Activated CD4-positive, alpha-beta T cell treated with anti-CD3 and anti-CD28 coated beads for 4 hours (primary cell): ENCODE measurements at places on chromosomes 11 and 22.

GRCh38 chr22:48736593-48737460 is 1090.8 kb downstream of the BRD1 start:
- DNase-seq, result no peak

DNA sequence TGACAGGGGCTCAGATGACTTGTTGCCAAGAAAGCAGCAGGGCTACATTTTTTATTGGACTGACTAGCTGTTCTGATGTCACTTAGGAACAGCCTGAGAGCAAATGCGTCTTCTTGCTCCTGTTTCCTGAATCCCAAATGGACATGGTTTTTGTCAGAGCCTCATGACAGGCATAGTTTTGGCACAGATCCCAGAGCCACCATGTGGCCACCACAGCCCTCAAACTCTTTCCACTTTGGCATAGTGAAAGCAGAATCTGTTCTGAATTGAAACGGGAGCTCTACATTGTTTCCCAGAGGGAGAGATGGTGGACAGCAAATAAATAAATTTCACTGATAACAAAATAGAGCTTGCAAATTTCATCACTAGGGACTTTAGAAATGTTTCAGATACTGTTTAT is 222.2 kb downstream of the C11orf87 start:
- no peak for DNase-seq

DNA sequence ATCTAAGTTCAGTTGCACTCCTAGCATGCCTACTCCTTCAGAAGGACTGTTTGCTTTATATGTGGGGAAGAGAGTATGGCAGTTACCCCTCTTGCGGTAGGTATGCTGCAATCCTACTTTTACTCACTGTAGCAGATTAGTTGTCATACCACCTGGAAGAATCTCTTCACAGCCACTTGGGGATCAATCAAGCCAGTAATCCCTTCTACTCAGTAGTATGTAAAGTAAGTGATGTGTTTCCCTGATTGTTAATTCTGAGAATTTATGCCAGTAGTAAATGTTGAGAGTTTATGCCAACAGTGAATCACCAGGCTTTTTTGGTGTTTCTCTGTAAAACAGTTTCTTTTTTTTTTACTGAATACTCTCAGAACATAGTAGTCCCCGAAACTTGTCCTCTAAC is 34.4 kb downstream of the PRMT3 start:
- DNase-seq, result no peak

DNA sequence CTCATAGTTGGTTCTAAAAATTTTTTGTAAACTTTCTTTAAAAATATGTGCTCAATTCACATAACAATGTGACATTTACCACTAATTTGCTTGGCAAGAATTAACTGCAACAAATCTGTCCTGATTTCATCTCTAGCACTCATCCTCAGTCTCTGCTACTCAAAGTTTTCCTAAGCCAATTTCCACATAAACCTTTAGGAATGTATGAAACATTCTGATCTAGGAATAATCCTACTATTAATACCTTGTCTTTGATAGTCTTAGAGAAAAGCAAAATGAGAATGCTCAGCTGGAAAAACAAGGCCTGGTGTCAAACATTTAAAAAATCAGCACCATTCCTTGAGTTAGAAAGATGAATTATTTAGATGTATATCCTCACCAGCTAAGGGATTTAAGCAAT is 114.3 kb downstream of the CD44 start:
- DNase-seq, result no peak

DNA sequence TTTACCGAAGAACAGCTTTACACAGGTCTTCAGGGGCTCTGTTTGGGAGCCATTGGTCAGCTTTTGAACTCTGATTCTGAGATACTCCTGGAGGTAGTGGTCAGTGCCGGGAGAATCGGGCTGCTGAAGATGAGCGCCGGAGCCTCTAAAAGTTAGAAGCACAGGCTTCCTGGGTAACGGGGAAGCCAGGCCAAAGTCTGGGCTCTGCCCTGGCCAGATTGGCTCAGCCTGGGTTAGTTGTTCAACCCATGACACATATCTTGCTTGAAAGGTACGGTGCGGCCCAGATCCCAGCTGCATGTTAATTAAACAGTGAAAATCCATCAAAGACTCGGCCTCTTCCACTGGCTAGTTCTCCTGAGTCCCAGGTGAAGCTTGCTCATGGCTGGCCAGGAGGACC is 18.0 kb downstream of the PARVA start:
- no peak for DNase-seq

GRCh38 chr11:118045191-118045590 is 31.7 kb upstream of the TMPRSS4 start:
- no peak for DNase-seq

DNA sequence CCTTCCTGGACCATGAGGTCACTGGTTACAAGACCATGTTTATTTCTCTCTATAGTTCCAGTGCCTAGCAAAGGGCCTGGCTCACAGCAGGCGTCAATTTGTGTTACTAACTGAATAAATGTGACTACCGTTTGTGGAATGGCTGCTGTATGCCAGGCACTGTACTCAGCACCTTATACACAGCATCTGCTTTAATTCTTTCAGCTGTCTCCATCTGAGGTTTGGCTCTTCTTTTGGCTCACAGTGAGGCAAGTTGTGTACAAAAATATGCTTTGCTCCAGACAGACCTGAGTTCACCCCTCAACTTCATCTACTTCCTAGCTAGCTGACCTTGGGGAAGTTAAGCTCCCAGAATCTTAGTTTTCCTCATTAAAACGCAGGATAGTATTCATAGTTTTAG is 75.3 kb upstream of the PHOX2A start:
- no peak for DNase-seq

DNA sequence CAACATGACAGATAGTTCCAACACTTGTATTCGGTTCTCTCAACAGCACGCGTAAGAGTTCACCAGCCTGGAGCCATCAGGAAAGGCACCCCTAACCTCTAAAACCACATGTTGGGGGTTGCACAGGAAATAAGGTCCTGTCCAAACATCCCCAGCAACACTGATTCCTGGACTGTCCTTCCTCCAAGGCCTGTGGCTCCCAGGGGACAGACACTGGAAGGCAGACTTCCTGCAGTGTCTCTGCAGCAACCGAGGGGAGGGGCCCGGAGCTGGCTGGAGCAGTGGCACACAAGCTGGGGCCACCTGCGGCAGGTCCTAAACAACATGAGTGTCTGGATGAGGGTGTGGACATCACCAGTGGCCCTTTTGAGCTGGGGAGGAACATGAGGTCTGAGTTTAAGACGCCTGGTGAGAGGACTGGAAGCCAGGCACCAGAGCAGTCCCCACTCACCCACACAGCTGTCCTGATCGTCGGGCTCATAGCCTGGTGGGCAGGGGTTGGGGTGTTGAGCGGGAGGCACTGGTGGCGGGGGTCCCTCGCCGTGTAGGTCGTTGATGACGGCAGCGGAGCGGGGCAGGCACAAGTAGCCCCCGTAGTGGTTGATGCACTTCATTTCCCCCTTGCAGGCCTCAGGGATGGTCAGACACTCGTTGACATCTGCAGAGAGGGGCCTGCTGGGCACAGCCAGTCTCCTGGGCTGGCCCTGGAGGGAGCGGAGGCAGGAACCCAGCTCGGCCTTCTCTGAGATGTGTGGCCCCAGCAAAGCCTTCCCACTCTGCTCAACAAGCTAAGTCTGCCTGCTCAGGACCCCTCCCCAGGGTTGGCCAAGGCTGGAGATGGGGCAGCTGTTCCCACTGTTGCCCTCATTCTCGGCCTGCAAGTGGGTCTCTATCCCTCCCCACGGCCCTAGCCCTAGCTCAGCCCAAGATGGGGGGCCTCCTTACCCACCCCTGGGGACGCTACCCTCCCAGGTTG is 1.6 kb downstream of the EFEMP2 start:
- no peak for DNase-seq

GRCh38 chr22:19663821-19664355 is 50.4 kb upstream of the SEPTIN5 start:
- no peak for DNase-seq

DNA sequence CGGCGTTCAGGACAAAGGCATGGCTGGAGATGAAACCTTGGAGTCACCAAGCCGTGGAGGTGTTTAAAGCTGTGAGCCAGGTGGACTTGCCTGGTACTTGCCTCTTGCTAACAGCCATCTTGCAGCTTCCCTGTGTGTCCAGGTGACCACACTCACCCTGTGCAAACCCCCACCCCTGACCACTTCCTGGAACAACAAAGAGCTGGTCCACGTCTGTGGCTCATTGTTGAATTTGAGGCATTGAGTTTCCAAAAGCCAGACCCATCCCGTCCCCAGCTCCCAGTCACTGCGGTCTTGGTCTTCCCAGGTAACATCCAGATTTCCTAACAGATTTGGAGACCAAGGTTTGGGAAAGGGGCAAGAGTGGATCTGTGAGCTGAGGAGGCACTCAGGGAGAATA is 18.5 kb downstream of the DHCR7 start:
- DNase-seq, result no peak

DNA sequence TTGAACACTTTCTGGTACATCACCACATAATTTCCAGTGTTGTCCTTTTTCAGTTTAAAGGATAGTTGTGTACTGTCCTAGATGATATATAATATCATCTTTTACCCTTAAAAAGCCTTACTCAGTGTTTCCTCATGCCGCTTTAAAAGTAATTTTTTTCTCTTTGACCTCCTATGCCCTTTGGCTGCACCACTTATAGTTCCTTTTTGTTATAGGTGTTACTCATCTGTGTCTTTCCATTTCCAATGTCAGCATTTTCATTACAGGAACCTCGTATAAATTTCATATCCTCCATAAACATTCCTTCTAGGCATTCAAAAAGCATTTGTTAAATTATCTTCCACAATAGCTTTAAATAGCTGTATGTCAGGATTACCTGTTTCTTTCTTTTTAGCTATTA is 40.8 kb downstream of the USP47 start:
- no peak for DNase-seq

DNA sequence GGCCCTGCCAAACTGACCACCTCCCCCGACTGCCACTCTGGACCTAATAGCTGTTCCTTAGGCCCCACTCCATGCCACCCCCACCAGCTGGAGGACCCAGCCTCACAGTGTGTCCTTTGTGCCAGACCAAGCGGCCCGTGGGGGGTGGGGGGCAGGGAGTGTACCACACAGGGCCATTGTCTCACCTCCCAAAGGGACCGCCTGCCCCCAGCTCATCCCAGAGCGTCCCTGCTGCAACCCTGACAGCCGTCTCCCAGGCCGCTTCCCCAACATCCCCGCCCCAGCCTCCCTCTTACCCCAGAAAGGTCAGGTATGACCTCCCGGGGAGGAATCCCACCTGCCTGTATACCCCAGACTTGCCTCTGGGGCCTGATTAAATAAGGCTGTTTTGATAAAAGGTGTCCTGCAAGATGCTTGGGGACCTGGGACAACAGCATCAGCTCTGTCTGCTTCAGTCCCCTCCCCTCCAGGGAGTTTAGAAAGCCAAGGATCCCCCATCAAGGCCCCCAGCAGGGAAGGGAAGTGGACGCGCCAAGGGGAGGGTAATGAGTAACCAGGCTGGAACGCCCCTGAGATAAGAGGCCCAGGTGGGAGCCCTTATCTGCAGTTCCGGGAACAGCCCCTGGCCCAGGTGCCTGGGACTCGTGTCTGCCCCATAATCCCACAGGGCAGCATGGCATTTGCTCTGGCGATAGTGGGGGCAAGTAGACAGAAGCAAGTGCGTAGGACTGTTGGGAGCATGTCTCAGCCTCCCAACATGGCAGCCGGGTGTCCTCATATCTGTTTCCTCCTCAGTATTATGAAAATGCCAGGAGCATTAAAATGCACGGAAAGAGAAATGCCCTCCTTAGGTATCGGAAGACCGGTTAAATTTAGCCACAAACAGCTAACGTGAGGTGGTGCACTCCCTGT is 9.0 kb downstream of the CDC42EP1 start:
- DNase-seq, result no peak
